GM06990 (cell line): ENCODE measurements at places on chromosomes 6 and 20.

DNA sequence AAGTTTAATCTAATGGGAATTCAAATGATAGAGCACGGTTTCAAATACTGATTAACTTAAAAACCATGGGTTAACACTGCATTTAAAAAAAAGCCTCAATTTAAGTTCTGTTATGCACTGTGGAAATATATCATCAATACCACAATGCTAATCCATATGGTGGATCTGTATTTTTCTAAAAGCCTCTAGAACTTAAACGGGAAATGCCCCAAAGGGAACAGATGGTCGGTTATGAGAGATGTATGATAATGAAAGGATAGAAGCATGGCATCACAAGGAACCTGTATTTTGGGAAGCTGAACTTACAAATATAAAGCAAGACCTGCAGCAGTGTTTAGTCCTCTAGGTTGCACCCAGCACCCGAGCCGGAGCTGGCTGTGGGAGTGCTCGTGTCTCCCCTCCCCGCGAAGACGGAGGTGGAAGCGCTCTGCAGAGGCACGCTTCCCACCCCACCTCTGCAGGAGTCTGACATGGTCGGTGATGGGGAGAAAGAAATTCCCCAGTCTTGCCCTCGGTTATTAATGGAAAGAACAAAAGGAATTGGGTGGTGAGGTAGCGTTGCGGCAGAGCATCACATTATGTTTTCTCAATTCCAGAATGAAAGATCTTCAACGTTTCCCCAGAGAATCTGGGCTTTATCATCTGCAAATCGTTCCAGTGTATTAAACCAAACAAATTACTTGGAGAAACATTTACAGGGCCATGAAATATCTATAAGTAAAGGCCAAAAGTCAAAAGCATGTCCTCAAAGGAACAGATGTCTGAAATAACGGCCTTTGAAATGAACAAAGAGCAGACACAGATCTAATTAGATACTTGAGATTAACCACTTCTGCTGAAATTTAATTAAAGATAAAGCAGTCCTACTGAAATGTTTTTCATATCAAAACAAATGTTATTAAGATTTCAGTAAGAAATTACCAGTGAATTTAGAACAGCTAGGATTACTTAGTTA is 103.1 kb upstream of the POPDC3 start:
- no peak for DNase-seq

DNA sequence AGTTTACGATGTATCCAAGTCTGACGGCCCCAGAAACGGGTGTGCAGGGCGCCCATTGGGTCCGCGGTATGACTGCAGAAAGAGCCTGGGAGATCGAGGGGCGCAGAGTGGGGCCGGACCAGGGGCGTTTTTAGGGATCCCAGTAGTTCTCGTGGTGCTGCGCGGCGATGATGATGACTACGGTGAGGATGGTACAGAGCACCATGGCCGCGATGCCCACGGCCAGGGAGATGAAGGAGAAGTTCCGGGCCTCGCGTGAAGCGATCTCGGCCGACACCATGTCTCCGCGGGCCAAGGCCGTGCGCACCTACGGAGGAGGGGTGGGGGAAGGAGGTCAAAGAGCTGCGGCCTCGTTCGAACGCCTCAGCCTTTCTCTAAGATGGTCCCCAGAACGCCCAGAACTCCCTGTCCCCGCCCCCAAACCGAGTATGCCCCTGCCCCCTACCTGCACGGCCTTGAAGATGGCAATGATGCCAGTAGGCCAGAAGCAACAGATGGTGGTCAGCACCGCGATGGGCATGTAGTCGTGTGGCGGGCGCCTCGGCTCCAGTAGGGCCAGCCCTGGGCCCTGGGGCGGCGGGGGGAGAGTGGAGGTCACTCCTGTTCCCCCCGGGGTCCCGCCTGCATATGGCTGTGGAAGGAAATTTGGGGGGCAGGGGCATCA is 2.5 kb downstream of the PRRT1 start:
- DNase-seq = no peak

- no peak for DNase-seq
Measured at GRCh38 chr6:27608916-27609883, 136.3 kb upstream of the ZNF184 start.

- no peak for DNase-seq
Measured at GRCh38 chr6:101386982-101387381, 6.5 kb upstream of the GRIK2 start.

GRCh38 chr6:84019141-84019841 is 14.3 kb upstream of the MRAP2 start:
- DNase-seq = no peak

DNA sequence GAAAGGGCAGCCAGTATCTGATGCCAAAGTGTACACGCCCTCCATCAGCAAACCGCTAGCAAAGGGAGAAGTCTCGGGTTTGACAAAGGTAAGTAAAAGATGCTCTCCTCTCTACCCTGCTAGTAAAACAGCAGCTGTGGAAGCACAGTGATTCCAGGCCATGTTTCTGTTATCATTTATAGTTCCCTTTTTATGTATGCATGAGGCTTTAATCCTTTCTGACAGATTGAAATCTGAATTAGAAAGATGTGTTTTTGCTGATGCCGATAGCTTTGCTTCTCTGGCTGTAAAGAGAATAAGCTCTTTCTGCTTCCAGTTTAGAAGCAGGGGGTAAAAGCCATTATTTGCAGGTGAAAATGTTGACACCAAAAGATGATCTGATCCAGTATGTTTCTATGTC is 392.4 kb upstream of the SOX4 start:
- no peak for DNase-seq

GRCh38 chr6:45979311-45979710 is 36.3 kb downstream of the CLIC5 start:
- no peak for DNase-seq

- no peak for DNase-seq
Measured at GRCh38 chr20:42429761-42430458, 759.8 kb downstream of the PTPRT start.

- no peak for DNase-seq
Measured at GRCh38 chr20:46568570-46569129, 18.2 kb upstream of the OCSTAMP start.

- no peak for DNase-seq
Measured at GRCh38 chr6:46113370-46113769, 16.4 kb upstream of the ENPP4 start.

- DNase-seq = no peak
Measured at GRCh38 chr6:17494177-17494576, 100.8 kb downstream of the CAP2 start.

DNA sequence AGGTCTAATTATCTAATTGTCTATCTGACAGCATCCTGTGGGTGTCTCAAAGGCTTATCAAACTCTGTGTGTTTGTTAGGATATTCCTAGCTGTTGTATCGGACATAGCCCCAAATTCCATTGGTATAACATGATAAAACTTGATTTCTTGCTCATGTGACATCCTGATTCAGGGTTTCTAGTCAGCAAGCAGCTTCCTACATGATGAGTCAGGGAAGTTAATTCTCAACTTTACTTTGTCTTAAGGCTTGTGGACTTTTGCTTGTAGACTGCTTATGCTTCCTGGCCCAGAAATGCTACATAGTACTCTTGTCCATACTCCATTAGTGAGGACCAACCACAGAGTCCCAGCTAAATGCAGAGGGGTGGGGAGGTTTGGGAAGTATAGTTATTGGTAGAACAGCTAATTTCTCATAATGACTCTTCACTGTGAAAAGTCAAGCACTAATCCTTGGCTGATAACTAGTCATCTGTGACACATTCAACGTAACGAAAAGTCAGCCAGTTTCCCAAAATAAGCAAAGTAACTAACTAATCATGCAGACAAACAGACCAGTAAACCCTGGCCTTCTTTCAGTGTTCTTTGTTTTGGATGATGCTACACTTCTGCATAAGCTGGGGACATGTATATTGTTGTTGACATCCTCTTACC is 25.8 kb downstream of the NKAIN2 start:
- DNase-seq = no peak

DNA sequence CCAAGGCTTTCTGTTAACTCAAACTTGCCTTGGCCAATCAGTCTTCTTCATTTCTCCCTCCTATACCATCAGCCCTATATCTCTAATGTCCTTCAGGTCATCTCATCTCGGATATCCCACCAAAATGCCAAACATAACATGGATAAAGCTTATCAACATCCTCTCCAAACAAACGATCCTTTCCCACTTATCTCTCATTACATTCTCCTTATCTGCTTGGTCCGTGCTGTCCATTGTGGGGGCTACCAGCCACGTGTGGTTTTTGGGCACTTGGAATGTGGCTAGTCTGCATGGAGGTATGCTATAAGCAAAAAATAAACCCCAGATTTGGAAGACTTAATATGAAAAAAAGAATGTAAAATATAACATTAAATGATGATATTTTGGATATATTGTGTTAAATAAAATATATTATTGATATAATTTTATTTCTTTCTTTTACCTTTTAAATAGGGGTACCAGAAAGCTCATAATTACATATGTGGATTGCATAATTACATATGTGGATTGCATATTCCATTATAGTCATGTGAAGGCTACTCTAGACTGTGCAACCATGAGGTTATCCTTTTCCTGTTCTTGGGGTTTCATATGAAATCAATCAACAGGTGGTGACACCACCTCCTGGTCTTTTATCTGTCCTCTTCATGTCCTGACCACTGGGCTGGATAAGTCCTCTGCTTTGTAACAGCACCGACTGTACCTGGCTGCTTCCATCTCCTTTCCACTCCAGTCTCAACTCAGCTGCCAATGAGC is 123.0 kb downstream of the CD83 start:
- no peak for DNase-seq

DNA sequence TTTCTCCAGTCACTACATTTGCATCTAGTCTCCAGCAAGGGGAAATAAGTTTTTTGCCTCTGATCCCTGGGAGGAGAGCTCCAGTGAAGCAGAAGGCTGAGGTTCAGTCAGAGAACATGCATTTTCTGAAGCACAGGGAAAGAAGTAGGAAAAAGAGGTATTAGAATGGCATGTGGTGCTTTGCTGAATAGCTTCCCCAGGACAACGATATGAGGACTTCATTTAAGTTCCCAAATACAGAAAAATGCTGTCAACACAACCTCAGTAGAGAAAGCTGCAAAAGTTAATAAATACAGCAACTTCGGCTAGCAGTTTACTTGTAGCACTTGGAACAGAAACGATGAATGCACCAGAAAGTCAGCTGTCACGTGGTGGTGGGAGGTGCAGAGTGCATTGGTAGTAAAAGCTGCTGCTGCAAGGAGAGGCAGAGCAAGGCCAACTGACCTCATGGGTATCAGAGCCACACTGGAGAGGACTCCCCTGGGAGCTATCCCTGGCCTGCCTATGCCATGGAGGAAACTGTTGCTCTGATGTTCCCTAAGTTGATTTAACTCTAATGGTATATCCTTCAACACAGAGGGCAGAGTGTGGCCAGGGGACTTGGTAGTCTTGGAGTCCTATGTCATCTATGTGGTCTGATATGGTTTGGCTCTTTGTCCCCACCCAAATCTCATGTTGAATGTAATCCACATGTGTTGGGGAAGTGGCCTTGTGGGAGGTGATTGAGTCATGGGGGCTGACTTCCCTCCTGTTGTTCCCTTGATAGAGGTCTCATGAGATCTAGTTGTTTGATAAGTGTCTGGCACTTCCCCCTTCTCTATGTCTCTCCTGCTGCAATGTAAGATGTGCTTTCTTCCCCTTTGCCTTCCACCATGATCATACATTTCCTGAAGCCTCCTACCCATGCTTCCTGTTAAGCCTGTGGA is 85.9 kb downstream of the ADTRP start:
- no peak for DNase-seq
